ENCODE measurements at places on chromosomes 3 and 15.

DNA sequence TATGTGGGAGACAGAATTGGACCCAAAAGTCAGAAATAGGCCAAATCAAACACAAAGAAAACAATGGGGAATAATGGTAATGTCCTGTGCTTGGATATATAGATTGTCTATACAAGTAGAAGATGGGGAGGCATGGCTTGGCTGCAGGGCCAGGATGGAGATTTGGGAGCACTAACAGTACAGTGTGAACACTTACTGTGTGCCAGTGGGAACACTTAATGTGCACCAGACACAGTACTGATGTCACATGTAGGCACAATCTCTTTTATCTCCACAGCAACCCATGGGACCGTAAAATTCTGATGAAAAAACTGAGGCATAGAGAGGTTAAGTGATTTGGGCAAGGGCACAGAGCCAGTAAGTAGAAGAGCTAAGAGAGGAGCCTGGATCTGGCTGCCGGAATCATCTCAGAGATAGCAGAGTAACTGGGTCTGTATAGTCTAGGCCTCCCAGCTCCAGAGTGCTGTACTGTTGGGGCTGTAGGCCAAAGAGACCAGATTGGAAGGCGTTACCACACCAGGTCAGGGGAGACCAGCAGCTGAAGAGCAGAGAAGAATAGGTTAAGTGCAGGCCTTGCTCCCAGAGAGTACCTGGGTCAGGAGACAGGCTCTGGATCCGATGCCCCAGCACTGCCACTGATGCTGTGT lies 63.3 kb downstream of the RLBP1 start:
- peaks cover 4% of the 10 kb centered on the region for H3K4me1 ChIP-seq
- DNase-seq = no peak
- H3K27me3 ChIP-seq = no peaks in the 10 kb centered on the region
- H3K27ac ChIP-seq = no peak overlapping the region
- no peak overlapping the region for H3K4me3 ChIP-seq

GRCh38 chr3:69547461-69547880 lies 161.6 kb upstream of the FRMD4B start:
- no peak overlapping the region for H3K27ac ChIP-seq
- H3K4me3 ChIP-seq = no peak overlapping the region
- DNase-seq = no peak
- peaks cover 3% of the 10 kb centered on the region for H3K36me3 ChIP-seq

DNA sequence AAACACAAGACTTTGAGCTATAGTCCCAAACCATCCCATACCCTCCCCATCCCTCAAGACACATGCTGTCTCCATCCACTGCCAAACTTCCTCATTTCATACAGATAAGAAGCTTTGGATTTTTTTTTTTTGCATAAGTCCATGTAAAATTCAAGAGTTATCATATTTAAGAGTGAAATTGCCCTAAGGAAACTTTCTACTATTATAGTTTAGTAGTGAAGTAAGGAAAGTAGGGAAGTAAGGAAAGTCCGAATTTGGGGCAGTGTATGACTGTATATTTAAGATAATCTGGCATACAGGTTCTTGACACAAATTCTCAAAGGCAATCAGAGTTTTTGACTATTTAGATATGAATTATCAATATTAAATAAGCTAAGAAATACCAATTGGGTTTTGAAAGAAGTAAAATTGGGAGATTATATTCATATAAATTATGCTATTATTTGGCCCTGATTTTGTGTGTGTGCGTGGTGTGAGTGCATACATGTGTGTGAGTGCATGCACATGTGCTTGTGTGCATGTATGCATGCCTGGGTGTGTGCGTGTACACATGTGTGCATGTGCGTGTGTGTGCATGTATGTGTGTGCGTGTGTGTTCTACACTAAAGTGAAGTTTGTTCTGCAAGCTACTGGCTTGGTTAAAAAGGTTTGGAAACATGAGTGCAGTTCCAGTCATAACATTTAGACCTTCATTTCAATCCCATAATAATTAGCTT lies 83.6 kb upstream of the MBNL1 start:
- no peak overlapping the region for H3K4me3 ChIP-seq
- H3K4me1 ChIP-seq = peaks cover 63% of the 10 kb centered on the region
- H3K27ac ChIP-seq = no peak overlapping the region

- peaks cover 2% of the 10 kb centered on the region for H3K36me3 ChIP-seq
- H3K27me3 ChIP-seq = no peaks in the 10 kb centered on the region
- H3K4me3 ChIP-seq = no peak overlapping the region
- no peak overlapping the region for H3K27ac ChIP-seq
- no peak for DNase-seq
Observed at GRCh38 chr3:123636431-123636841, 51.6 kb upstream of the HACD2 start.

DNA sequence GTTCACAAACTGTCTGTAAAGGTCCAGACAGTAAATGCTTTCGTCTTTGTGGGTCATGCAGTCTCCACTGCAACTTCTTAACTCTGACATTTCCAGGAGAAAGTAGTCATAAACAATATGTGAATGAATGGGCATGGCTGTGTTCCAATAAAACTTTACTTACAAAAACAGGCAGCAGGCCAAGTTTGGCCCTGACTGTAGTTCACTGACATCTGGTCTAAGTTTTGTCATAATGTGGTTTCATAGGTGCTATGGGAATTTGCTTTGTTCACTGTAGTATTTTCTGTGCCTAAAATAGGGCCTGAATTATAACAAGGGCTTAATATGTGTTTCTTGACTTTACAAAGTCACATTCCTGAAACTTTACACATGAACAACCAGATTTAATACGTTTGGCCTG lies 186.0 kb upstream of the KBTBD8 start:
- no peaks in the 10 kb centered on the region for H3K4me1 ChIP-seq
- DNase-seq = no peak
- no peak overlapping the region for H3K4me3 ChIP-seq
- no peaks in the 10 kb centered on the region for H3K36me3 ChIP-seq
- no peak overlapping the region for H3K27ac ChIP-seq

- H3K4me1 ChIP-seq = peaks cover 69% of the 10 kb centered on the region
- H3K4me3 ChIP-seq = peak overlapping the region; percentile 99
- H3K27ac ChIP-seq = peak overlapping the region; percentile 100
- H3K27me3 ChIP-seq = no peaks in the 10 kb centered on the region
Observed at GRCh38 chr3:9793161-9793781, 389 bp downstream of the ARPC4 start.

GRCh38 chr15:59367022-59367451 lies 5.6 kb downstream of the MYO1E start:
- H3K36me3 ChIP-seq = peaks cover 4% of the 10 kb centered on the region
- peaks cover 21% of the 10 kb centered on the region for H3K27me3 ChIP-seq

GRCh38 chr3:175260145-175260794 lies 401.1 kb downstream of the NAALADL2 start:
- H3K4me3 ChIP-seq = no peak overlapping the region
- no peak for DNase-seq
- no peaks in the 10 kb centered on the region for H3K36me3 ChIP-seq
- H3K27me3 ChIP-seq = no peaks in the 10 kb centered on the region

GRCh38 chr3:126760541-126760940 lies 56.5 kb downstream of the CHCHD6 start:
- H3K4me1 ChIP-seq = no peaks in the 10 kb centered on the region
- H3K36me3 ChIP-seq = peaks cover 27% of the 10 kb centered on the region
- DNase-seq = no peak
- no peaks in the 10 kb centered on the region for H3K27me3 ChIP-seq

DNA sequence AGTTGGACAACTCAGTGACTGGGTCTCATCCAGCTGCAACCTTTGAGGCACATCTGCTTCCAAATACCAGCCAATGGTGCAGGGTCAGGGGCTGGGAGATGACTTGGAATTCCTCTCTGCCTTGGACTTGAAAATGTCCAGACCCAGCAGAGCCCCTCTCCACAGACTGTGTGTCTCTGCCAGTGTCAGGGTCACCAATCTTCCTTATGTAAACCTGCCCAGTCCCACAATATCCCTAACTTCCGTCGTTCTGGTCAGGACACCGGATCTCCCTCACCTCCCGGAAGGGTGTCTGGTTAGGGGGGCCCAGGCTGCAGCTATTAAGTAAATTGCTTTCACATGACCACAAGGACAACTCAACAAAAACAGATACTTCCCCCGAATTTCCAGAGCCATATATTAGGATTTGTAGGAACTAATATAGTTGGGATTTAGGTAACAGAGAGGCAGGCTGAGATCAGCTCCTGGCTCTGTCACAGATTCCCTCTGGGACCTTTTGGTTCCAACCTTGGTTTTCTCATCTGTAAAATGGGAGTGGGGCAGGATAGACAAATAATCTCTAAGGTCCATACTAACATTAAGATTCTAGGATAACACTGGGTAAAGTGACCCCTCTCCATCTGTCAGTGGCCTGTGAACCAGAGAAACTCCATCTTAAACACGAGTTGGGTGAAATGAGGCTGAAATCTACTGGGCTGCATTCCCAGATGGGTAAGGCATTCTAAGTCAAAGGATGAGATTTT lies 30.8 kb downstream of the IGDCC3 start:
- no peak overlapping the region for H3K27ac ChIP-seq
- H3K27me3 ChIP-seq = peaks cover 8% of the 10 kb centered on the region

DNA sequence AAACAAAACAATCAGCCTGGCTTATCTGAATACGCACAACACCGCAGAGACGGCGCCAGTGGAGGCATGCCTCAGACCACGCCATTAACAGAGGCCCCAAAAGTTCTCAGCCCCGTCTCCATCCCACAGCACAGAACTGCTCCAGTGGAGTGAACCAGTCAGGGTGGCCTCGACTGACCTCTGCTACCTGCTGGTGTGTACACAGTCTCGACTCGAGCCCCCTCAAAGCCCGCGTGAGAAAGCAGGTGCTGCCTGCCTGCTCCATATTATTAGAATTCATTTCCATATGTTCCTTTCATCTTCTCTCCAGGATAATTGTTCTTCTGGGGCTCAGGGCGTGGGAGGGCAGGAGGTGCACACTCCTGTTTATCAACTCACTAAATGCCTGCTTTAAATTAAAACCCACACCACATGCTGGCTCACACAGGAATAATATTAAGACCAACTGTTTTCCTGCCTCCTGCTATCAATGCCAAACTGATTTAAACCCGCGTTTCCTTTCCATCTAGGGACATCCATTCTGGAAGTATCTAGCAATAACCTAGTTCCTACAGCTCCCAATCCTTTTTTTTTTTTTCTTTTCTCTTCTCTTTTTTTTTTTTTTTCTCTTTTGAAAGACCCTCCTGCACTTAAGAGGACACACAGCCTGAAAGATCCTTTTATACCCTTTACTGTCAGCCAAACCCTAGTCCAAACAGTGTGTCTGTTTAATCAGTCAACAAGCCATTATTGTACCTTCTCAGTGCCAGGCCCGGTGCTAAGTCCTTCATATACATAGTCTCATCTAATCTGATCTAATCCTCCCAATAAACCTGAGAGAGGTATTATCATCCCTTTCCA lies 101.2 kb downstream of the TLE3 start:
- no peak overlapping the region for H3K4me3 ChIP-seq
- H3K36me3 ChIP-seq = no peaks in the 10 kb centered on the region
- DNase-seq = no peak
- no peak overlapping the region for H3K27ac ChIP-seq
- peaks cover 2% of the 10 kb centered on the region for H3K27me3 ChIP-seq
- H3K4me1 ChIP-seq = no peaks in the 10 kb centered on the region

GRCh38 chr3:112688819-112689218 lies 47.9 kb upstream of the CCDC80 start:
- H3K27ac ChIP-seq = no peak overlapping the region
- no peak for DNase-seq
- H3K4me1 ChIP-seq = peaks cover 6% of the 10 kb centered on the region

DNA sequence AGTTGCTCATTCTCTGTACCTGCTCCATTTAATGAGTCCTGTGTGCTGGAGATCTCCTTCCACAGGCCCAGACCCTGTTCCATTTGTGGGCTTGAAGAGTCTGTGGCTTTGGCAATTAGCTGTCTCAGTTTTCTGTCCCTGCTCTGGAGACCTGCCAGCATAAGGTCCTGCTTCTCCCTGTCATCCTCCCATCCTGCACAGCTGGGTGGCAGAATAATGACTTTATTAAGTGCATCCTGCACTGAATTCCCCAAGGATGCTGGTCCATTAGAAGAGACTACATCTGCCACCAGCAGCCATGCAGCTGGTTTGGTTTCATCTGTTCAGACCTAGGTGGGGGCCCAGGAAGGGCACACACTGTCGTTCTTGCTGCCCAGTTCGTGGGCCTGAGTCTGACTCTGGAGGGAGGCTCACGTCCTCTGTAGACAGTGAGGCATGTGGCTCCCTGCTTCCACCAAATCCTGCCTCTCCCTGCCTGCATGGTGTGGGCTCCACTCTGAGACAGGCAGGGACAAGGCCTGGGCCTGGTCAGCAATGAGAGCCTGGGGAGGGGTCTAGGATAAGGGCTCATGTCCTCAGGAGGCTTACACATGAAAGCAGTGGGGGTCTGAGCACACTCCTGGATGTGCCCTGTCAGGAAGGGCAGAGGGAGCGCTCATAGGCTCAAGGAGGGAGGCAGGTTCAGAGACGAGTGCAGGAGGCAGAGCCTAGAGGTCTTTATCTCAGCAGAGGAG lies 78.4 kb upstream of the PRR23E start:
- H3K4me3 ChIP-seq = no peak overlapping the region
- no peak overlapping the region for H3K27ac ChIP-seq
- no peak for DNase-seq
- H3K4me1 ChIP-seq = no peaks in the 10 kb centered on the region
- no peaks in the 10 kb centered on the region for H3K36me3 ChIP-seq

DNA sequence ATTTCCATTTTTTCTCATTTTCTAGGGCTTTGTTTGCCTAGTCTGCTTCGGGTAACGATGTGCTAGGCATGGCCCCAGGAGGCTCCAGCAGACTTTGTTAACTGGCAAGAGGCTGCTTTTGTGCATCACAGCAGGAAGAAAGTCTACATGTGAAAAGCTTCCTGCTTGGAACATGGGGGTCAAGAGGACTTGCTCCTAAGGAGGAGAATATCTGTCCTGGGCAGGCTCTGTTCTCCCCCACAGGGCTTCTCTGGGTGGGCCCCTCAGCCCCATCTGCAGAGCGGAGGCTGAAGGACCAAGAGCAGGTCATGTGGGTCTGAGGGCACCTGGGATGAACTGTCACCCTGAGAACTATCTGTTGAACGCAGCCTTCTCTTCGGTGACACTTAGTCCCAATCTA lies 94.7 kb downstream of the CCNL1 start:
- H3K4me3 ChIP-seq = no peak overlapping the region
- H3K27ac ChIP-seq = no peak overlapping the region
- no peaks in the 10 kb centered on the region for H3K36me3 ChIP-seq
- H3K4me1 ChIP-seq = peaks cover 10% of the 10 kb centered on the region
- DNase-seq = no peak

GRCh38 chr15:90225504-90226234 lies 8.1 kb downstream of the CIB1 start:
- H3K27ac ChIP-seq = no peak overlapping the region
- no peaks in the 10 kb centered on the region for H3K27me3 ChIP-seq
- peaks cover 15% of the 10 kb centered on the region for H3K36me3 ChIP-seq
- H3K4me1 ChIP-seq = peaks cover 14% of the 10 kb centered on the region
- DNase-seq = no peak
- H3K4me3 ChIP-seq = no peak overlapping the region

DNA sequence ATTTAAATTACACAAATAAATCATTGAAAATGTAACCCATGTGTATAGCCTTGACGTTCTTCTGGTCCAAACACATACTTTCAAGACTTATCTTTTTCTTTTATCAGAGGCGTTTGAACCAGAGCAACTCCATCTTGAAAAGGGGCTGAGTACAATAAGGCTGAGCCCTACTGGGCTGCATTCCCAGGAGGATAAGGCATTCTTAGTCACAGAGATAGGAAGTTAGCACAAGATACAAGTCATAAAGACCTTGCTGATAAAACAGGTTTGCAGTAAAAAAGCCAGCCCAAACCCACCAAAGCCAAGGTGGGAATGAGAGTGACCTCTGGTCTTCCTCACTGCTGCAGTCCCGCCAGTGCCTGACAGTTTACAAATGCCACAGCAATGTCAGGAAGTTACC lies 101.0 kb upstream of the IGSF10 start:
- peaks cover 3% of the 10 kb centered on the region for H3K4me1 ChIP-seq
- DNase-seq = no peak

GRCh38 chr3:30188713-30189112 lies 417.7 kb upstream of the TGFBR2 start:
- no peak overlapping the region for H3K4me3 ChIP-seq
- no peaks in the 10 kb centered on the region for H3K4me1 ChIP-seq
- no peaks in the 10 kb centered on the region for H3K36me3 ChIP-seq
- DNase-seq = no peak
- H3K27ac ChIP-seq = no peak overlapping the region
